ENCODE measurements at places on chromosomes 6 and 20.

DNA sequence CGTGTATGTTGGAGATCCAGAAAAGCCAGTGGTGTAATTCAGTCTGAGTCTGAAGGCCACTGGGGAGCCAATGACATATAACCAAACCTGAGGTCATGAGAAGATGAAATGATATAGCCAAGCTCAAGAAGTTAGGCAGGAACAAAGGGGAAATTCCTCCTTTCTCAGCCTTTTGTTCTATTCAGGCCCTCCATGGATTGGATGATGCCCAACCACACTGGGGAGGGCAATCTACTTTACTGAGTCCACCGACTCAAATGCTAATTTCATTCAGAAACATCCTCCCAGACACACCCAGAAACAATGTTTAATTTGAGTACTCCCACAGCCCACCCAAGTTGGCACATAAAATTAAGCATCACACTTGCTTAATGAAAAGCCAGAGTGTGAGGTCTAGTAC lies 183.6 kb downstream of the GJA1 start:
- DNase-seq, result no peak

- DNase-seq, result no peak
These were observed 47.2 kb downstream of the CTNNBL1 start for GRCh38 chr20:37741055-37741454.

DNA sequence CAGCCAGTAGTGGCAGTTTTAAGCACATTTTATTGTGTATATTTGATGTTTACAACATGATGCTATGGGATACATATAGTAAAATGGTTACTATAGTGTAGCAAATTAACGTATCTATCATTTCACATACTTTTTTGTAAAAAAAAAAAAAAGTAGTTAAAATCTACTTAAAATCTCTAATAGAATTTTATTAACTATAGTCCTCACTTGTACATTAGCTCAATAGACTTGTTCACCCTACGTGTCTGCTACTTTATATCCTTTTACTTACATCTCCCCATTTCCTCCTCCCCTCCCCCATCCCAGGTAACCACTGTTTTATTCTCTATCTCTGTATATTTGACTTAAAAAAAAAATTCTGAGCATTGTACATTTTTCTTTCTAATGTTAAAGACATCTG lies 23.0 kb downstream of the GTPBP2 start:
- DNase-seq, result no peak

GRCh38 chr6:113172531-113172966 lies 684.6 kb upstream of the MARCKS start:
- DNase-seq, result no peak
